ENCODE measurements at places on chromosomes 2 and 18. TPM values are rescaled to one million over a fixed set of nuclear protein-coding genes. Genes with fewer than 3 reads are reported as not detected.

DNA sequence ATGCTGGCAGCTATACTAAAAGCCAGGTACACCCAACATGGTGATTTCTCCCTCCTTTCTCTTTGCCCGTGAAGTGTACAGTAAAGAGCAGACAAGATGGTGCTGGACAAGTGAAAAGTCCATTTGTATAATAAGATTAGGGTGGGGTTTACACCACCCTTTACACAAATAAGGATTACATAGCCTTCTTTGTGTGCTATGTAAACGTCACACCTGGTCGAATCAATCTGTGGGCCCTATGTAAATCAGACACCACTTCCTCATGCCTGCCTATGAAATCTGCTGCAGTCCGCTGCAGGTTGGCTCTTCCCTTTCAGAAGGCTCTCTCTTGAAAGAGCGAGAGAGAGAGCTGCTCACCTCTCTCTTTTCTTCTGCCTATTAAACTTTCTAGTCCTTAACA, 1054.3 kb upstream of the SLC39A10 start:
- no peak for DNase-seq

GRCh38 chr2:954687-955000, 4.0 kb downstream of the SNTG2 start:
- DNase-seq, result no peak

GRCh38 chr18:62081248-62081647, 105.6 kb downstream of the PIGN start:
- DNase-seq, result no peak

NABP1 gene
- 25.0 TPM for total RNA-seq

GRCh38 chr2:215866606-215867005, 146.7 kb downstream of the MREG start:
- DNase-seq, result no peak

NEU2 gene
- total RNA-seq, result not detected

DNA sequence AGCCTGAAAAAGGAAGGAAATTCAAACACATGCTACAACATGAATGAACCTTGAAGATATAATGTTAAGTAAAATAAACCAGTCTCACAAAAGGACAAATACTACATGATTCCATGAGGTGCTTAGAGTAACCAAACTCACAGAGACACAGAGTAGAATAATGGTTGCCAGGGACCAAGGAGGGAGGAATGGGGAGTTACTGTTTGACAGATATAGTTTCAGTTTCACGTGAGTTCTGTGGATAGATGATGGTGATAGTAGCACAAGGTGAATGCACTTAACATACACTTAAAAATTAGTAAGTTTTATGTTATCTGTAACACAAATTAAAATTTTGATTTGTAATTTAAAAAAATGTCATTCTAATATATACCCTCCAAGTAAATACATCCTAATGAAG, 106.9 kb upstream of the ACVR1C start:
- DNase-seq, result no peak

ALPI gene
- not detected for total RNA-seq

DNA sequence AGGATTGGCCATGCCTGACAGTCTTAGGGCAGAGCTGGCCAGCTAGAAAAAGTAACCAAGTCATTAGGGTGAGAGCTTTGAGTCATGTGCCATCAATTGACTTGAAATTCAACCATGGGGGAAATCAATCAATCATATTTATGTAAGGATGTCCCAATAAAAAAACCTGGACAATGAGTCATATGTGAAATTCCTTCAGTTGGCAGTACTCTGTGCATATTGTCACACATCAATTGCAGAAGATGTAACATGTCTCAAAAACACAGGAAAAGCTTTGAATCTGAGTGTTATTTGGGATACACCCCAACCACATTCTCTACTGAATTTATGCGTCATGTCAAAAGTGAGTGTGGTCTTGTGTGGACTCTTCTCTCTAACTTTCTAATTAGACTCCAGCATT, 1004.1 kb upstream of the NRXN1 start:
- DNase-seq, result no peak

GRCh38 chr2:48723129-48723528, 32.4 kb downstream of the LHCGR start:
- DNase-seq, result no peak

OBSL1 gene
- total RNA-seq, result 98.6 TPM

DNA sequence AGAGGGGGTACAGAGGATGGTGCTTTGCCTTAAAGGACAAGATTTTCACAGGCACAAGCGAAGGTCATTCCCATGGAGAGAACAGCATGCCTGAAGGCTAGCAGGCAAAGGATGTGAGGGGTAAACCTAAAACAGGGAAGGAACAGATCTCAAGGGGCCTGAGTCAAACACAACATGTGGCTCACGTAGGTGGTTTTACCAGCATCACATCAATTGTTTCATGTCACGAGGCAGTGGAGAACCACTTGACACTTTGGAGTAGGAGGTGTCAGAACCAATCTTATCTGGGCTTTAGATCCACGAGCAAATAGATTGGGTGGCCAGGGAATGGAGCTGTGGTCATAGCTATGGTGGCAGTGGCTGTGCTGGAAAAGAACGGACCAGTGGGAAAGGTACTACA, 8.4 kb downstream of the COX5B start:
- DNase-seq, result no peak

GRCh38 chr2:180325416-180326120, 318.5 kb upstream of the CWC22 start:
- DNase-seq, result no peak

- DNase-seq, result no peak
These were observed 30.7 kb upstream of the KLHL14 start for GRCh38 chr18:32803568-32803967.

ABHD1 gene
- not detected for total RNA-seq

GRCh38 chr18:46461993-46462392, 195.0 kb downstream of the LOXHD1 start:
- no peak for DNase-seq

GRCh38 chr18:56574861-56575260, 63.5 kb downstream of the TXNL1 start:
- no peak for DNase-seq

OXER1 gene
- 5.4 TPM for total RNA-seq

SP9 gene
- not detected for total RNA-seq
